ENCODE measurements at places on chromosomes 11 and 22.

DNA sequence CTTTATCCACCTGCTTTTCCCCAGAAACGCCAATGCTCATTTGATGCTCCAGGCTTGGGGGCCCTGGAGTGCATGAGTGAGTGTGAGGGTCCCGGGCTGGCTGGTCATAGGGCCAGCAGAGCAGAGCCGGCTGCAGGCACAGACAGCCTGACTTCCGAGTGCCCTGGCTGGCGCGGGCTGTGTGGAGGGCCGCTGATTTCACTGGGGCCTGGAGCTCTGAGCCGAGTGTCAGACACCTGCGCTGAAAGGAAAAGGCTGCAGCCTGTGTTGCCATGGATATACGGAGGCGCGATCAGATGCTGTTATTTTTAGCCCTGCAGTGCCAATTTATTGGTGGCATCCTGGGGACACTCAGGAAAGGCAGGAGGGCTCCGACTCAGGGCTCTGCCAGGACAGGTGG is 87.6 kb downstream of the ST3GAL4 start:
- DNase-seq = no peak

DNA sequence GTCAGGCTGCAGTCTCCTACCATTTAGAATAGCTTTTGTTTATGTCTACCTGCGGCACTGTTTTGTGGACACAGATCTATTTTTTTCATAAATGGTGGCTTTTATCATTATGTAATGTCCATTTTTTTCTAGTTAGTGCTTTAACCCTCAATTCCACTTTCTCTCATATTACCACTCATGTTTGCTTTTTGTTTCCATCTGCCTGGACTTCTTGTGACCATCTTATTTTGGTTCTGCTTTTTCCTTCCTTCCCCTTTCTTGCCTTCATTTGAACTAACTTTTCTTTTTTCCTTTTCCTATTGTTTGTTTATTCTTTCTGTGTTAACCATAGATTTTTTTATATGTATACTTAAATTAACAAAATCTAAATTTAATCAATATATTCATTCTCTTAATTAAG is 98.5 kb upstream of the SLC22A12 start:
- no peak for DNase-seq

- no peak for DNase-seq
These were observed 73.2 kb downstream of the KIAA1671 start for GRCh38 chr22:25025491-25026400.

- DNase-seq = no peak
These were observed 7.9 kb downstream of the TIGD3 start for GRCh38 chr11:65362320-65362931.

DNA sequence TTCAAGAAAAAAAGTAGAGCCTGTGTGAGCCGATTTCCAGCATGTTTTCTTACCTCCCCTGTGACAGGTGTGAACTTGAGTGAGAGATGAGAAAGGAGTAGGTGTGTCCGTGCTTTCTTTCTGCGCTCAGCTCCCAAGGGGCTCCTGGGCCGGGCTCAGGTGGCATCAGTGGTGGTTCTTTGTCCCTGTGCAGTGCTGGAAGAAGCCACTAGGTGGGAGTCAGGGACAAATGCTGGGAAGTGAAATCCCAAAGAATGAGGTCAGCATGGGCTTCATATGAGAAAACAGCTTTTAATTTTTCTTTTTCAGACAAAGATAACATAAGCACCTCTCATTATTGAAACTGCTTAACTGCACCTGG is 57.8 kb downstream of the PPFIBP2 start:
- no peak for DNase-seq

GRCh38 chr11:68673306-68673945 is 10.9 kb upstream of the GAL start:
- DNase-seq = no peak

GRCh38 chr11:79371152-79371551 is 69.7 kb downstream of the TENM4 start:
- DNase-seq = no peak

- DNase-seq = no peak
These were observed 355.9 kb upstream of the RAG2 start for GRCh38 chr11:36953976-36954375.
